ENCODE measurements at places on chromosomes 1 and 21.

GRCh38 chr1:204507317-204508105 is 8.7 kb upstream of the MDM4 start:
- peak; percentile 90 for DNase-seq

DNA sequence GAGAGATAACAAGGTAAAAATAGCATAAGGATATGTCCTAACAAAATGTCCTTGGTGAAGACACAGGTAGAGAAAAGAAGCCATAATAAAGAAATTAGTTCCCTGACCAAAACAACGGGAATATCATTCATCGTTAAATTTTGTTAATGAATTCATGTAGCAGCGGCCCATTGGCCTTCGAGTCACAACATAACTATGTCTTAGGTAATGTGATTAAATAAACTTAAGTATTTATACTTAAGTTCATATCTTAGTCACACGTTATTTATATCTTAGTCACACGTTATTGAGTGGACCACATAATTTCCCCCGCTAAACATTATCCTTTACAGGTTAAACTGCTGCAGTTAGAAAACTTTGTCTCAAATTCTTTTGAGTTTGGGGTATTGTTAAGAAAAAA is 1.2 kb downstream of the NEXN start:
- no peak for DNase-seq

DNA sequence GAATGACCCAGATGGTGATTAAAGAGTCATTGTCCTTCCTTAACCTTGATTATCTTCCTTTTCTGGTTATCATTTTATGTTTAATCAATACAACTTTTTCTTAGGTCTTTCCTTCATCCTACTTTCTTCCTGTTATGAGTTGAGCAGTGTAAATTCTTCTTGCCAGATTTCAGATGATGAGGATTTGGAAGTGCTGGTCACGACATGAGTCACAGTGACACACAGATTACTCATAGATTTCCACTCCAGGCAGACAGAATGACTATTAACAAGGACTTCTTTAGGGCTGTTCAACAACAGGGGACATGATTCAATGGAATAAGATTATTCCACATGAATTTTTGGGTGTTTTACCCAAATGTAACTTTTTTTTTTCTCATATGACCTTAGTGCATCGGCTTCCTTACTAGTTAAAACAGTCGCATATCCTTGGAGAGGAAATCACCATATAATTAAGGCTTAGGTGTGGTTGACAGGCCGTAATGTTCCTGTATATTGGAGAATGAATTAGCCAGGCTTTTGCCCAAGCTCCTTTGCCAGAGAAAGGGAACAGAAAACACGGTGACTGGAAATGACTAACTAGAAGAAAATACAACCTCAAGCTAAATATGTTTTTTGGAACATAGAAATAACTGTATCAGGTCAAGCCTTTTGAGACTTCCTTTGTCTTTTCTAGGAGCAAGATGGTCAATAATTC is 44.2 kb downstream of the PRRX1 start:
- peak; percentile 9 for DNase-seq

GRCh38 chr1:47432071-47433036 is 5.5 kb upstream of the FOXD2 start:
- no peak for DNase-seq

GRCh38 chr1:150083907-150084306 is 16.3 kb downstream of the VPS45 start:
- DNase-seq = no peak

- no peak for DNase-seq
These were observed 6.3 kb downstream of the TMEM81 start for GRCh38 chr1:205077934-205078311.

- DNase-seq = no peak
These were observed 341.6 kb downstream of the MATN1 start for GRCh38 chr1:30381671-30382365.

GRCh38 chr1:181513786-181514297 is 30.5 kb downstream of the CACNA1E start:
- DNase-seq = no peak

GRCh38 chr21:42189431-42189830 is 29.5 kb upstream of the ABCG1 start:
- DNase-seq = no peak

DNA sequence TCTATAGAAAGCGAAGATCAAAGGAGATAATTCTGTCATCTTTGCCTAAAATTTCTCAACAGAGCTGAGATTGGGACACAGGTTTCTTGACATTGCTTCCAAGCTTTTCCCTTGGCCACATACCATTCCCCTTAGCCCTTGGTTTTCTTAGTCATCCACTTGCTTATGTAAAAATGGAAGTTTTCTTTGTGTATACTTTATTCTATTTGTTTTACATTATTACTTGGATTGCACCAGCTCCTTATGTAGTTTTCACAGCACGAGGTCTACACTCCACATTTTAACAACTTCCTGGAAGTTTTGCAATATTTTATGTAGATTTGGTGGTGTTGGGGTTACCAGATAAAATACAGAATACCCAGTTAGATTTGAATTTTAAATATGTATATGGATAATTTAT is 129.8 kb downstream of the PLA2G4A start:
- no peak for DNase-seq

- no peak for DNase-seq
These were observed 113.2 kb downstream of the LRRC53 start for GRCh38 chr1:74399249-74399648.

DNA sequence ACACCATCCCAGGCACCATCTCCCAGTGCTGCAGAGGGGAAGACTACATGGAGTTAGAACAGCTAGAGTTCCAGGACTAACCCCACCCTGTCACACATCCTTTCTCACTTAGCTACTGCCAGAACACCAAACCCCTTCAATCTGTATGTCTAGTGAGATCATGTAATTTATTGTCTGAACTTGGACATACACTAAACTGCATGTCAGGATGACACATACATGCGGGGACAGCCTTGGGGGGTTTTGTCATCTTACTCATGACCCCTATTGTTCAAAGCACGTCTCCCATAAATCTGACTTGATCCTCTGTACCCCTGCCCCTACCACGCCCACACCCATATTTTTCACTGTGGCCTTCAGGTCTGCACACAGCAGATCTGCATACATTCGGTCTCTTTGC is 71.3 kb downstream of the GABPA start:
- no peak for DNase-seq

- no peak for DNase-seq
These were observed 70.3 kb upstream of the DUSP10 start for GRCh38 chr1:221812088-221812752.

GRCh38 chr1:56095696-56096665 is 483.4 kb downstream of the PLPP3 start:
- no peak for DNase-seq

DNA sequence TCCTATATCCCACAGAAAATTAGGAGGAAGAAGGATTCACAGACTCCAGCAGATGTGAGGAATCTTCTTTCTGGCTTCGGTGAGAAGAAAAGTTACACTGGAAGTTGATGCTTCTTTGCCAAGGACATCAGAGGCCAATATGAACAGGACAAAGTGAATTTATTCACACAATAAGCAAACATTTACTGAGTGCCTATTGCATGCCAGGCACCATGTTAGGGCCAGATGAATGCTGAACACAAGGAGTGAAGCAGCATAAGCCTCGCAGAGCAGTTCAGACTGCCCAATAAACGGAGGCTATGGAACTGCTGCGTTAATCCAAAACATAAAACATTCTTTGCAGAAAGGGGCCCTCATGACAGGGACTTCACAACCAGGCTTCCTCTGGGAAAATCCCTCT is 114.6 kb downstream of the LMX1A start:
- no peak for DNase-seq

DNA sequence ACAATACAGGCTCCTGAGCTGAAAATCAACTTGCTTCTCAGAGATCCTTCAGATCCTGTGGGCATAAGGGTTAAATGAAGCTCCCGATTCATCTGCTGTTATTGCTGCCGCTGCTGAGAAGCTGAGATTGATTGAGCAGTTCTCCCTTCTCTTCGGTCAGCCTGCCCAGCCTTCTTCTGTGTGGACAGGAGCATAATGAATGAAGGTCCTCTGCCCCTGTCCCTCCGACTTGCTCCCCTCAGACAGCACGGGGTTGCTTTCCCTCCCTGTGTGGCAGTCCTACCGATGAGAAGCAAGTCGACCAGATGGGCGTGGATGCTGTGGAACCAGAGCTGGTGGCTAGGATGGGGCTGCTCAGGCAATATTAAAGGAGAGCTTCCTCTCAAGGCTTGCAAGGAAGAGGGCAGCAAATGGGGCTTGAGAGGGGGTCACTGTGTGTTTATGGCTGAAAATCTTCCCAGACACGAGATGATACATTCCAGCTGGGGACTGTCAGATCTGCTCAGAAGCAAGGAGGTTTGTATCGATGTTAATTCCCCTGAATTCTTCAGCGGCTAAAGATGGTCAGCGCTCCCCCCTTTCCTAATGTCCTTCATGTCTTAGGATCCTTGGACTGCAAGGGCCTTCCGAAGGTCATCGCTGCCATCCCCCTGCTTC is 63.9 kb upstream of the GOLT1A start:
- DNase-seq = no peak
